ENCODE measurements at places on chromosomes 11 and 22.

GRCh38 chr22:46069521-46070214 is 80.7 kb upstream of the PPARA start:
- DNase-seq, result no peak

- DNase-seq, result no peak
Observed at GRCh38 chr22:30390974-30391691, 3.9 kb upstream of the RNF215 start.

DNA sequence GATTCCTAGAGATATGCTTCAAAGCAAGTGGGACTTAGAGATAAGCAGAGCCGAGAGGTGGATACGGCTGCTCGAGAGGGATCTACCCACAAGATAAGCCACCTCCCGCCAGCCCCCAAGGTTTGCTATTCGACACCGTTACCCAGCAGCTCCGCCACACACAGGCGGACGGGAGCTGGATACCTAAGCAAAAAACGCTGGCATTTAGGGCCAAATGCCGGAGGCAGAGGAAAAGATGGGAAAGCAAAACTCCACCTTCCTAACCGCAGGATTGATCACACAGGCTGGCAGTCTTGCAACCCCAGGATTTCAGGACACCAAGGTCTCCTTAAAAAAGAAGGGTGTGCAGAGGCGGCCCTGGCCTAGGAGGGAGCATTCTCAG is 709 bp downstream of the FTH1 start:
- no peak for DNase-seq

DNA sequence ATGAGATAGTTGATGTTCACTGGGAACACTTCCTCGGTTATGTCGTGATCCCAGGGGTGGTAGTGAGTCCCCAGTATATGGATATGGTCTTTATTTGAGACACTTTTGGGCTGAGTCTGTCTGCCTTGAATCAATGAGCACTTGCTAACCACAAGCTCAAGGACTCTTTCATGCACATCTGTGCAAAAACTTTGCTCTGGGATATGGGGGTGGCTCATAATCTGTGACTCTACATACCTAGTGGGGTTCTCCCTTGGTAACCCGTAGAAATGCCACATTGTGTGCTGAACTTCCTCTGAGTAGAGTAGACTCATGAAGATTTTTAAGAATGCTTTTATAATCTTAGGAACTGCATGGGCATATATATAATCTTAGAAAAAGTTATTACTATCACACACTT is 69.3 kb downstream of the SWAP70 start:
- no peak for DNase-seq

- no peak for DNase-seq
Observed at GRCh38 chr22:49829044-49829853, 1.6 kb upstream of the BRD1 start.

- no peak for DNase-seq
Observed at GRCh38 chr11:11972730-11973341, 35.6 kb downstream of the DKK3 start.

DNA sequence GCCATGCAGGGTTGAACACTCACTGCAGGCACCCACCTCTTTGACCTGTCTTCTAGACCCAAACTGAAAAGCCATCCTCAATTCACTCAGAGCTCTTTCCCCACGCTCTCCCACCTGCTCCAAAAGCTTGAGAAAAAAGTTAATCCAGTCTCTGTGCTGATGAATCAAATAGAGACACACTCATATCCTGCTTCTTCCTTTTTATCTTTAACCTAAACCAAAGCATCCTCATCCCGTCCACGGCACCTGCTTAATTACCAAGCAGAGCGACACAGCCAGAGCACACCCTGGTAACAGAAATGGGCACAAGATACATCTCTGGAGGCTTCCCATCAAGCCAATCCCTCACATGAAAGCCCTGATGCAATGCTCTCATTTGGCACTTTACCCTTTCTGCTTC is 102.6 kb downstream of the PLEKHA7 start:
- DNase-seq, result no peak

GRCh38 chr11:93526641-93527583 is 16.3 kb downstream of the SMCO4 start:
- no peak for DNase-seq

DNA sequence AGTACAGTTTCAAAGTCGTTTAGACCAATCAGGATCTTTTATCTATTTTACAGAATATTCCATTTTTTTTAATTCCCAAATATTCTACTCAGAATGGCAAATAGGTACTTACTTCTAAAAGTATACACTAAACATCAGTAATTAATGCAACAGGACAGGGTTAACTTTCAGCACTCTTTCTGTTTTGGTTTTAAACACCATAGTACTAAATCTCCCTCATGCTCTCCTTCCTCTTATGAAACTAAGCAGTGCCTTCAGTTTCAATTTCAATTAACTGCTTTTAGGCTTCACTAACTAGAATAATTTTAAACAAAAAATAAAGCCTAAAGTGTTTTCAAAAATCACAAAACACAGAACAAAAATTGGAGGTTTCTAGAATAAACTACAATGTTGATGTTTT is 57.9 kb downstream of the NOX4 start:
- no peak for DNase-seq

DNA sequence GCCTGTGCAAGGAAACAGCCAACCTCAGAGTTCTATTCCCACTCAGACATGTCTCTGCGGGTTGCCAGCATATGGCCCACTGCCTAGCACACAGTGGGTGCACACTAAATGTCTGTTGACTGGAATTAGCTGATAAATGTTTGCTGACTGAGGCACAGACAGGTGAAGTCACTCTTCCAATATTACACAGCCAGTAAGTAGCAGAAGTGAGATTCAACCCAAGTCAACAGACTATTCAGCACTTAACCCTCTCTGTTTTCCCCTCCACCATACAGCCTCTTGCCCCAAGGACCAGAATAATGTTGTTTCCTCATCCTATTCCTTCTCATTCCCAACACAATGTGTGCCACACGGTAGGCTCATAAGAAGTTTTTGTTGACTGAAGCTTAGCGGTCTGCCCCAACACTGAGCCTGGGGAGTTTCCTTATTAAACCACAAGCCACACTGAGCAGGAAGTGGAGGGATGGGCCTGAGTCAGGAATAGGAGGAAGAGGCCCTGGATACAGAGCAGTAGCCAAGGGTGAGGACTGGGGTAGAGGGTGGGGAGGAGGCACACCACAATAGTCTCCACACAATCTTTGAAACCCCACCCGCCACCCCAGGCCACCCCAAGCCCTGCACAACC is 15.7 kb upstream of the IL10RA start:
- DNase-seq, result no peak

DNA sequence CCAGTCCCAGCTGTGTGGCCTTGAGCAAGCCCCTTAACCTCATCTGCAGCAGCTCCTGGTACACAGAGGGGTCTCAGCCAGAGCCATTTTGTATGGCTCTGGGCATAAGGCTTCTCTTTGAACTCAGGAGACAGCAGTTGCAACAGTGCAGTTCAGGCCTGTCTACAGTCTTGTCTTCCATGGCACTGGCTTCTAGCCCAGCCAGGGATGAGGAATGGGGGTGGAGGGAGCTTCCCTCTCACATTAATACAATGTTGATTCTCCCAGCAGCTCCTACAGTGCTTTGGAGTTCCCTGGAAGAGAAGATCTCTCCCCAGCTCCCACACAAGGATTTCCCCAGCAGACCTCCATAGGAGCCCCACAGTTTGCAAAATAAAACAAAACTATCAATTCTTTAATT is 350.2 kb downstream of the BUD13 start:
- DNase-seq, result no peak

DNA sequence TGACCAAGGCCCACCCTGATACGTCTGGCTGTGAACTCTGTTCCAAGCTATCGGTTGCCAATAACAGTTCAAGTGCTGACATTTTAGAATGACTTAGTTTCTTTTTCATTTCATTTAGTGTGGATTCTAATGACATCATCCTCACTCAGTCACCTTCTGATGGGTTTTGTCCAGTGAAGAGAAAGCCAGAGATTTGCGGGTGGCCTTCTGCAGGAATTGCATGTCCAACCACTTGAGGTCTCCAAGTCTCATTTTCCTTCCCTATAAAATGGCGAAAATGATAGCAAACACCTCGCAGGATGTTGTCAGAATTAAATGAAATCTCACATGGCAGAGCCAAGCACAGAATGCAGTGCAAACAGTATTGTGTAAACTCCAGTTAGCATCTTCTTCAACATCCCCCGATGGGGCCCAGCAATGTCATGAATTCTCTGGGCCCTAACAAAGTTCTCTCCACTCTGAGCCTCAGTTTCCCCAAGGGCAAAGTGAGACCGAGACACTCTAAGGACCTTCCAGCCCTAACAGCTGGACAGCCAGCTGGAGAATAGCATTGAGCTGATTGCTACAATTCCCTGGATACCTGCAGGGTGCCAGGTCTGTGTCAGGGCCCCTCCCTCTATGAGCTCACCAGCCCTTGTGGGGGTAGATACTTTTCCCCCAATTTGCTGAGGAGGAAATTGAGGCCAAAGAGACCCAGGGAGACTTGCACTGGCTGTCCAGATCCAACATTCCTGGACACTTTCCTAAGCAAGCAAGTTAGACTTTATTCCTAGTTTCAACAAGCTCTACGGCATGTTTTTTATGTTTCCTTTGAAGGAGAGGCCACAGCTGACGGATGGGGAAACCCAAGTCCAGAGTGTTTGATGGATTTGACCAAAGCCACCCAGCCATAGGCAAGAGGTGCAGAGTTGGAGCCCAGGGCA is 286.7 kb downstream of the MN1 start:
- no peak for DNase-seq

DNA sequence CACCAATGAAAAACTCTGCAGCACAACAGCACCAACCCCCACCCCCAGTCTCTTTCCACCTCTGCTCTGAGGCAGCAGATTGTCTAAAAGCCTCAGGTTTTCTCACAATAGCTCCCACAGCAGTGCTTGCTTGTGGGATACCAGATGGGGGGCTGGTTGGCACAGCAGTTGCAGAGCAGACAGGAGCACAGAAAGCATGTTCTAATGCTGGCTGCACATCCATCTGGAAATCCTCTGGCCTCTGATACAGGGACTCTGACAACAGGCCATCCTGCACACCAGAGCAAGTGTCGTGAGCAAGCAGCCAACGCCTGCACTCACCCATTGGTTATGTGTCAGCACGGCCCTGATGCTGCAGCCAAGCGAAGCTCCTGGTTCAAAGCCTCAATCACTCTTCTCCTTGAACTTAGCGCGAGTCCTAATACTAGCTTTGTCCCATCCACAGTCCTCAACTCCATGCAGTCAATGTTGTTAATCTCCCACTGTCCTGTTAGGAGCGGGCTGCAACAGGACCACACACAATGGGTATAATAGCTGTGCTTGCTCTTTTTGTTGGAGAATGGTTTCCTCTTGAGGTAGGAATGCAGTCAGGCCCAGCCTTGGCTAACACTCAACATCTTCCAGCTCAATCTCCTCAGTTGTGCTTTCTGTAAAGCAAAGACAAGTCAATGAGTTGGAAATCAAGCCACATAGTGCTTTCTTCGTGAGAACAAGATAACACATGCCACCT is 30.3 kb downstream of the VSTM5 start:
- no peak for DNase-seq

GRCh38 chr11:112877581-112877980 is 83.6 kb upstream of the NCAM1 start:
- DNase-seq, result no peak

DNA sequence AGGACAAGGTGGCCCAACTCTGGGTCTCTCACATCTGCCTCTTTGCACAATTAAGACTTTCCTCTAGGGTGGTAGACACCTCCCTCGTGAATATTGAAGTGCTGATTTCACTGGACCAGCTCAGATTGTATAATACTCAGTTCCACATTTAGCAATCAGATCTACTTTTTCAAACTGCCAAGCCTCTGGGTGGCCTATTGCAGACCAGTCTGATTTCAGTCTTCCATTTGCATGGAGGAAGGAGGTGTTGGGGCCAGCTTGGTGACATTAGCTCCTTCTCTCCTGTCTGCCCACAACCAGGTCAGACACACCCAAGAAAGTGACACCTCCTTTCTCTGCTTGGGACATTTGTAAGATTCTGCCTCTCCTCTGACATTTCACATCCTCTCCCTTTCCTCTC is 78.2 kb downstream of the PPFIBP2 start:
- no peak for DNase-seq

DNA sequence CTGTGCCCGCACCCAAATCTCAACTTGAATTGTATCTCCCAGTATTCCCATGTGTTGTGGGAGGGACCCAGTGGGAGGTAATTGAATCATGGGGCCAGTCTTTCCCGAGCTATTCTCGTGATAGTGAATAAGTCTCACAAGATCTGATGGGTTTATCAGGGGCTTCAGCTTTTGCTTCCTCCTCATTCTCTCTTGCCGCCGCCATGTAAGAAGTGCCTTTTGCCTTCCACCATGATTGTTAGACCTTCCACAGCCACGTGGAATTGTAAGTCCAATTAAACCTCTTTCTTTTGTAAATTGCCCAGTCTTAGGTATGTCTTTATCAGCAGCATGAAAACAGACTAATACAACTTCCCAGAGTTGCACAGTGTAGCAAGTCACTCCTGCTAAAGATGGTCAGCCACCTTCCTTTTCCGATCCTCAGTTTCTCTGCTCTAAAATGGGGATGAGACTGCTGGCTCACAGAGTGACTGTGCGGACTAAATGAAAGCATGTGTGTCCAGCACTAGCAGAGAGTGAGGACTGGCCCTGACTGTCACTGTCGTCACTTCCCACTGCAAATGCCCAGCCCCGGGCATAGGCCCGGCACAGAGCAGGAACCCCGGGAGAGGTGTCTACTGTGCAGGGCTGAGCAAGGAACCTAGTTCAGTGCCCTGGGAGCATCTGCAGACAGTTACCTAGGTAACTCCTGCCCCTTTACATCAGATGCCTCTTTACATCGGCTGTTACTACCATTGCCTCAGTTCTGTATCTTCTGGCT is 9.5 kb downstream of the TSKU start:
- no peak for DNase-seq

GRCh38 chr11:560305-561147 is at the start of the genes LMNTD2 and RASSF7:
TSS of gene LMNTD2 (minus strand) at chr11:560738. CDS start at chr11:560716, 22 bp downstream.
TSS of gene RASSF7 (plus strand) at chr11:560970. CDS start at chr11:561769, 799 bp downstream.
- peak; percentile 79 for DNase-seq

- DNase-seq, result no peak
Observed at GRCh38 chr11:105361651-105362050, 222.1 kb upstream of the CARD18 start.

- DNase-seq, result no peak
Observed at GRCh38 chr11:2778630-2779498, 79.1 kb upstream of the KCNQ1OT1 start.

DNA sequence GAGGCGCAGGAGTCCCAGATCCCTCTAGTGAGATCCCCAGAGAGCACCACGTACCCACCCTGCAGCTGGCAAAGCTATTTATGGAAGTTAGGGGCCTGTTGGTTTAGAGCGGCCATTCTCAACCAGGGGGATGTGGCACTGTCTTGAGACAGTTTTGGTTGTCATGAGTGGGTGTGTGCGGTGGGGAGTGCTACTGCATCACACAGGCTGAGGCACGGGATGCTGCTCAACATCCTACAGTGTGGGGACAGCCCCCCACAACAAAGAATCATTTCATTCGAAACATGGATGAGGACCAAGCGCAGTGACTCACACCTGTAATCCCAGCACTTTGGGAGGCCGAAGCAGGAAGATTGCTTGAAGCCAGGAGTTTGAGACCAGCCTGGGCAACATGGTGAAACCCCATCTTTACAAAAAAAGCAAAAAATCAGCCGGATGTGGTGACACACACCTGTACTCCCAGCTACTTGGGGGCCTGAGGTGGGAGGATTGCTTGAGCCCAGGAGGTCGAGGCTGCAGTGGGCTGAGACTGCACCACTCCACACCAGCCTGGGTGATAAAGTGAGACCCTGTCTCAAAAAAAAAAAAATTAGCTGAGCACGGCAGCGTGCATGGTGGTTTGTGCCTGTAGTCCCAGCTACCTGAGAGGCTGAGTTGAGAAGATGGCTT is 28.2 kb downstream of the GGT5 start:
- no peak for DNase-seq
